ENCODE measurements at places on chromosomes 4 and X.

- no peak for DNase-seq
Measured at GRCh38 chr4:173414456-173414855, 15.5 kb upstream of the SCRG1 start.

- no peak for DNase-seq
Measured at GRCh38 chrX:133776072-133776471, 209.3 kb downstream of the GPC3 start.

DNA sequence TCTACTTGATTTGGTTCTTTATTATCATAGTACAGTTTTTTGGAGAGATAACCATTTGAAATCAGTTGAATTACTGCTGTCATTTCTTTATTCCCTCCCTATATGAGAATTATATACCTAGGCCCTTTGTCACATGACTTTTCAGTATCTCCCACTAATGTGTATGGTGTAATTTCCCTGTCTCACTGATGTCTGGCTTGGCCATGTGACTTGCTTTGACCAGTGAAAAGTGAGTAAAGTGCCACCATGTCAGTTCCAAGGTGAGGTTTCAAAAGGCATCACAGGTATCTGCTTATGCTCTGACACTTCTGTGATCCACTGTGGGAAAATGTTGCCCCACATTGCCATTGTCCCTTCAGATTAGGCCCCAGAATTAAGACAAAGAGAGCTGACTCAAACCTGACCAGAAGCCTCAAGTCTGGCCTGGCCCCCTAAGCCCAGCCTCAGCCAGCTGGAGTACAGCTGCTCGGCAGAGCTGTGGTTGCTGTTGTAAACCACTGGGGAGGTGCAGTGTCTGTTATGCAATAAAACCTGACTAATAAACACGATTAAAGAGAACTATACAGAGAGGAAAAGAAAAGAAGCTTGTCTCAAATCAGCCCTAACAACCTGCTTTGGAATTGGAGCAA lies 27.5 kb downstream of the SETD7 start:
- DNase-seq = no peak

GRCh38 chr4:40205259-40206198 lies 8.7 kb downstream of the RHOH start:
- DNase-seq = no peak

DNA sequence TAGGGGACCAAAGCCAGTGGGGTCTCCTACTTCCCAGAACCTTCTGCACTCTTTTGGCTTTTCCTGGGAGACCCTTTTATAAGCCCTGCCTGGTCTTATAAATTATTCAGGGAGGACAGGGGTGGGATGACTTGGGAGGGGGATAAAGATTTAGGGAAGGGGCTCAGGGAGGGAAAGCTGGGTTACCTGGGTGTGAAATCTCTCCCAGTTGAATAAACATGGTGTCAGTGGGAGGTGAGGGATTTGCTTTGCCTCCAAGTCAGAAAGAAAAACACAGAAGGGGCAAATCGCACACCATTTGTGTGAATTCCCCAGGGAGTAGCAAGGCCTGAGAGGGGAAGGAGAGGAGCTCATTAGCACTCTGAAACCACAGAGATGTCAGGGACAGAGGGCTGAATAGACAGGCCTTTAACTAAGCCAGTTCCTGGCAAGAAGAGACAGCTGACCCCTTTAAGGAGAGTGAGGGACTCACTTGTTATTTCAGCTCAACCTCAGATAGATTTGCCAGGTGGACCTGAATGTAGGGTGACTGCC lies at the start of gene RIPPLY1:
Gene RIPPLY1 (minus strand): TSS at position 51 of the 534 bp plus-strand sequence. CDS start 54 bp downstream, outside the sequence.
- DNase-seq = no peak

DNA sequence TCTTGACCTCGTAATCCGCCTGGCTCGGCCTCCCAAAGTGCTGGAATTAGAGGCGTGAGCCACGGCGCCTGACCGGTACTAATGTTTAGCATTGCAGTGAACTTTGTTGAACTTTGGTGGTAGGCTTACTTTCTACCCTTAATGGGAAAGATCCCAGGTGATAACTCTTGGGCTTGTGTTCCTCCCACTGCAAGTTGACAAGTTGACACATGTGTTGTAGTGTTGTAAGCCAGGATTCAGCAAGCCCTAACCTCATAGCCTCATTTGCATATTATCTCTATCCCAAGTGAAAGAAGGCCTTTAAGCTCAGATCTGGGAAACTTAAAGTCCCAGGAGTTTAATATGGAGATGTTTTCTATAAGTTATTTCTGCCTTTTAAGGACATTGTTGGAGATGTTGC lies 80.0 kb upstream of the CLCN4 start:
- DNase-seq = no peak

- DNase-seq = no peak
Measured at GRCh38 chr4:139845453-139846093, 180.0 kb downstream of the MGST2 start.

GRCh38 chr4:17013382-17014006 lies 115.0 kb upstream of the LDB2 start:
- no peak for DNase-seq

- no peak for DNase-seq
Measured at GRCh38 chr4:102037566-102037965, 247.0 kb downstream of the BANK1 start.

DNA sequence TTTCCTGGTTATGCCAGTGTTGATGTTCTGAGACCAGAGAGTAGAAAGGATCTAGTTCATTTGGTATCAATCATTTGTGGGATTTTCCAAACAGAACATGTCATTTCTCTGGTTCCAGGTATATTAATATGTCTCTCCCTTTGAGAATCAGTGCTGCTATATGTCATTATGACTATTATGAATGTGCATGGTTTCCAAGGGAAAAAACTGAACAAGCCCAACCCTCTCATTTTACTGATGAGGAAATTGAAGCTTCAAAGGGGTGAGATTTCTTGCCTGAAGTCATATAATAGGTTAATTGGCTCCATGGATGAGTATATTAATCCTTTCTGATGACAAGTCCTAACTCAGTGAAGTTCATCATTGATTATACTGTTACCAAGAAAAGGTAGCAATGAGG lies 31.9 kb downstream of the RUFY3 start:
- DNase-seq = no peak

DNA sequence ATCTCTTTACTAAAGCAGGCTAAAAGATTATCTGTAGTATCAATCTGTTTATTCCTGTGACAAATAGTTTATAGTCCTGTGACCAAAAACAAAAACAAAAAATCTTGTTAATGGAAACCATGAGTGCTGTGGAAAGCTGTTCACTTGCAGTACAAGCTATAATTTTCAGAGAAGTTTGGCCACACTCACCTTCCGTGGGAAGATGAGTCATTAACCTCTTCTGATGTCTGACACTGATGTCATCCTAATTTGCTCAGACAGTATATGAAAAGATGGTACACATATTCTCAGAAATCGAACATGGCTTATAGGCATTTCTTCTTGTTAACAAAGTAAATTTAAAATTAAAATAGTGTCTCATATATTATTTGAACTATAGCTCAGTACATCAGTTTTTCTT lies 19.9 kb upstream of the ENPP6 start:
- peak; percentile 39 for DNase-seq

DNA sequence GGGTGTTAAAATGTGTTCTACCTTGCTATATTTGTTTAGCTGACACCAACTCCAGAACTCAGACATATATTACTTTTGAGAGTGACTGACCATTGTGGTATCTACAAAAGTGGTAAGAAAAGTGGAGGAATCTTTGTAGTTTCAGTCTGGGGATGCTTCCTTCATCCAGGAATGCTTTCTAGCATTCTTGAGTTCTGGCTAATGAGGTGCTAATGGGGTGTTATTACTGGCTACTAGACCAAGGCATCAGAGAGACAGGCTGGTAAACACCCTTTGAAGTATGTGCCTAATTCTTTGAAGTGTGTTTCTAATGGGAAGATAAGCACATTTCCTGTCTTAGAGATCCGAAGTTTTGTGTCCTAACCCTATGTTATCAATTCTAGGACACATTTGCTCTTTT lies 310.4 kb downstream of the SPRY1 start:
- no peak for DNase-seq

DNA sequence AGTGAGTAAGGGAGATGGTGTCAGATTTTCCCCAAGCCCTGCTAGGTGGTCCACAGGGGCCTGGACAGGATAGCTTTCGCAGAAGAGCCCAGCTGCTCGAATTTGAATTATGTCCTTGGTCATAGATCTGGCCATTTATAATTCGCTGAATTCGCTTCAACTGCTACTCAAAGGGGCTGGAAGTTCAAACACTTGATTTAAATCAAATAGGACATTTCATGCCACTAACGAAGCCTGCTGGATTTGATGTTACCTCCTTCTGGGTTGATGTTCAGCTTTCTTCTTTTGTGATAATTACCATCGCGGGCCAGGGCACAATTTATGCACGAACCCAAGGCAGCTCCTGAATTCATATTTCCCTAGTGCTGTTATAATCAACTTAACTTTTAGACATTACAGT lies 67.0 kb downstream of the CLCN4 start:
- DNase-seq = no peak

- no peak for DNase-seq
Measured at GRCh38 chr4:71827826-71828225, 43.9 kb upstream of the GC start.

DNA sequence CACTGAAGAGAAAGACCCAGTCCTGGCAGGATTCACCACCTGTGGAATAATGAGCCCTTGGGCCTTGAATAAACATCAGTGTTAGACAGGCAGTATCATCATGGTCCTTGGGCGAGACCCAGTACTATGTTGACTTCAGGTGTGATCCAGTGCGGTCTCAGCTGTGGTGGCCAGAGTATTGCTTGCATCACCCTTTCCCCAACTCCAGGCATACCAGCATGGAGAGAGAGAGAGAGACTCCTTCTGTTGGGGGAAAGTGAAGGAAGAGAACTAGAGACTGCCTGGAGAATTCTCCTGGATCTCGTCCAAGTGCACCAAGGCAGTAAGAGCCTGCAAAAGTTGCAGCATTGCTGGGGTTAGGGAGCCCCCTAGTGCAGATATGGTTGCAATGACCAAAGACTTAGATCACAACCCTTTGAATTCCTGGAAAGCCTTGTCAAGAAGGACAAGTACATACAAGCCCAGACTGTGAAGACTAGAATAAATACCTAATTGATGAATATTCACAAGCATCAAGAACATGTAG lies 61.1 kb upstream of the VAMP7 start:
- peak; percentile 4 for DNase-seq

DNA sequence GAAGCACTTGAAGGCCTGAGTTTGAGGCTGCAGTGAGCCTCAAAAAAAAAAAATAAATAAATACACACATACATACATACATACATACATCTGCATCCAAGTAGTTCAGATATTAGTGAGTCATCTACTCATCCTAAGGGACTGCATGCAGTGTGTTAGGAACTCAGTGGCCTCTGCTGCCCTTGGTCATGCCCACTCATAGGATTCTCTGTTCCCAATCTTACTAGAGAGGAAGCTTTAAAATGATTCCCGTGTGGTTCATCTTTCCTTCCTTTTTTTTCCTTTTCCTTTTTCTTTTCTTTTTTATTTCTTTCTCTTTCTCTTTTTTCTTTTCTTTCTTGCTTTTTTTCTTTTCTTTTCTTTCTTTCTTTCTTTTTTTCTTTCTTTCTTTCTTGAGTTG lies 10.9 kb upstream of the YIPF6 start:
- DNase-seq = no peak

DNA sequence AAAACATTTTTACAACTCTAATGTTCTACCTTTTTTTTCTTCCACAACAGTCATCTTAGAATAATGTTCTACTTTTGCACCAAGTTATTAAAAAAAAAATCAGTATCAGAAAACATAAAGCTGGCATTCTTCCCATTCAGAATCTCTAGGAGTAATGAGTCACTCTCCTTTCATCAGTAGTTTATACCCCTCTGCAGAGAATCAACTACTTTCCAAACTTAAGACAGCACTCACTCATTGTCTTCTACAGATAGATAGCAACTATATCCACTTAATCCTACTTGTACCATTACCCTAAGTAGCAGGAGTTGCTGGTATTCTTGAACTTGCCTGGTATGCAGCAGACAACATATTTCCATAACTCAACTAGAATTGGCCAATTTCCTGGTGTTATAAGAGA lies 3.2 kb downstream of the TIGD4 start:
- DNase-seq = no peak

- no peak for DNase-seq
Measured at GRCh38 chr4:103996064-103996463, 276.3 kb upstream of the TACR3 start.

- DNase-seq = no peak
Measured at GRCh38 chr4:47669946-47670345, 167.9 kb downstream of the CORIN start.

DNA sequence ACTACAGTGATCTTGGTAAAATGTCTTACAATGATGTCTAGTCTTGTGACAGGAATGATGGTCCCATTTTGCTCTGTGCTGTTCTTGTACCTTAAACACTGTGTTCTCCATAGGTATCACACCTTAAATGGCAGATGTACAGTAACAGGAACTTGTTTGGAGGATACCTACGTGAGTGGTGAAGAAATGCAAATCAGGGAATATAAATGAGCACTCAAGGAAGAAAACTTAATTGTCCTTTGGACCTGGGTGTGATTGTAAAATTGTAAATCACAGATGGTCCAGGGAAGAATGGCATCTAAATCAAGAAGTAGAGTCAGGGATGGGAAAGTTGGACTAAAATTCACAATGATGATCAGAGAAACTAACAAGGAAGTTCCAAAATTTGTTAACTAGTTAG lies 12.7 kb downstream of the HPGDS start:
- no peak for DNase-seq

GRCh38 chrX:68083510-68083909 lies 349.8 kb downstream of the OPHN1 start:
- DNase-seq = no peak

DNA sequence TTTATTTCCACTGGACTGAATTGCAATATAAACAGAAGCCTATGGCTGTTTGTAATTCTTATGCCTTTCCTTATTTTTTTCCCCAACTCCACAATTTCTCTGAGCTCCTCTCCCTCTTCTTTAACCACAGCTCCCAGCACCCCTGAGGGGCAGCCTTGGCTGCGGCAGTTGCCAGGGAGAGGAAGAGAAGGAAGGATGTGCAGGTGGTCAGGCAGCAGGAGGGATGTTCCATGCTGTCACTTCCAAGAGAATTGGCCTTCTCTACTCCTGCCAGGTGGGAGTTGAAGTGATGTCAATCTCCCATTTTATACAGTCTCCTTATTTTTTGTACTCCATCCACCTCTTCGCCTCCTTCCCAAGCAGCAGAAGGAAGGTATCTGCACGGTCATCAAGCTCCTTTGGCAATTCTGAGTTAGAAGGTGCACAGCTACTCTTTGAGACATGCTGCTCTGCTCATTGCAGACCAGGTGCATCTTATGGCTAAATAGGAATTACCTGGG lies 343.3 kb upstream of the RPS6KA3 start:
- no peak for DNase-seq

DNA sequence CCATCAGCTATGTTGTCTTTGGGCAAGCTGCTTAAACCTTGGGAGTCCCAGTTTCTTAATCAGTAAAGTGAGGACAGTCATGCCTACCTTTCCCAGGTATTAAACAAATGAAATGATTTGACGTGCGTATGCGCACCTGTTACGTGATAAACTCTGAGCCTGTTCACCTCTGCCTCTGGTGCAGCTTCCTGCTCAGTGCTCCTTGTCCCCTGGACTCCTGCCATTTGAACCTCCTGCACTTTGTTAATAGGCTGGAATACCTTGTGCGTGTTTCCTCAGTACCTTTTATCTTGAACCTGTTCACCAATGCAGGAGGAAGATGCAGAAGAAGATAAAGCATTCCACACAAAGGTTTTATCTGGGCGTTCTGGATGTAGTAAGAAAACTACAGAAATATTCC lies 211.9 kb downstream of the CEP135 start:
- no peak for DNase-seq

Measured in activated T-cell treated with anti-CD3 and anti-CD28 coated beads for 24 hours (primary cell).